Astrocyte of the hippocampus (primary cell): ENCODE measurements at places on chromosomes 6 and 20.

DNA sequence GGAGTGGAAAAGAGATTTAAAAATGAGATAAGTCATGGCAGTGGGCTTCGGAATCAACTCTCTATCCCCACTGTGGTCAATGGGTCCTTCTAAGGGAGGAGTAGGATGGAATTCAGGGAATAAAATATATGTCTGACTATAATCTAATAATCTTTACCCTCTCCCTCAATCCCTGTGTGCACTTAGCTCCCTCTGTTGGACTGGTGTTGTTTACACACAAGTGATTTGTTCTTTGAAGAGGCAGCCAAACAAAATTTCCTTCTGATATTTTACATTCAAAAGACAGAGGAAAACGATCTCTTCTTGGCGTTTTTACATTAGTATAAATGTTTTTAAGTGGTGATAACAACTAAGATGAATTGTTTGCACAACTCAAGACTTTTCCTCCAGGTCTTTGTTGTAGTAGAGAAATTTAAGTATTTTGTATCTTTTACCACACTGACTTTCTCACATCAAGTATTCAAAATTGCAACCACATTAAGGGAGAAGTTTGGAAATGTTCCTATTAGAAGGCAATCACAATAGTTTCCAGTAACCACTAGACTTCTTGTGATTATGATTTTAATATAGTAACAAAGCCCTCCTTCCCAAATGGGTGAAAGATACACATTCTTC is 317.8 kb downstream of the CENPW start:
- peak; percentile 49 for DNase-seq

DNA sequence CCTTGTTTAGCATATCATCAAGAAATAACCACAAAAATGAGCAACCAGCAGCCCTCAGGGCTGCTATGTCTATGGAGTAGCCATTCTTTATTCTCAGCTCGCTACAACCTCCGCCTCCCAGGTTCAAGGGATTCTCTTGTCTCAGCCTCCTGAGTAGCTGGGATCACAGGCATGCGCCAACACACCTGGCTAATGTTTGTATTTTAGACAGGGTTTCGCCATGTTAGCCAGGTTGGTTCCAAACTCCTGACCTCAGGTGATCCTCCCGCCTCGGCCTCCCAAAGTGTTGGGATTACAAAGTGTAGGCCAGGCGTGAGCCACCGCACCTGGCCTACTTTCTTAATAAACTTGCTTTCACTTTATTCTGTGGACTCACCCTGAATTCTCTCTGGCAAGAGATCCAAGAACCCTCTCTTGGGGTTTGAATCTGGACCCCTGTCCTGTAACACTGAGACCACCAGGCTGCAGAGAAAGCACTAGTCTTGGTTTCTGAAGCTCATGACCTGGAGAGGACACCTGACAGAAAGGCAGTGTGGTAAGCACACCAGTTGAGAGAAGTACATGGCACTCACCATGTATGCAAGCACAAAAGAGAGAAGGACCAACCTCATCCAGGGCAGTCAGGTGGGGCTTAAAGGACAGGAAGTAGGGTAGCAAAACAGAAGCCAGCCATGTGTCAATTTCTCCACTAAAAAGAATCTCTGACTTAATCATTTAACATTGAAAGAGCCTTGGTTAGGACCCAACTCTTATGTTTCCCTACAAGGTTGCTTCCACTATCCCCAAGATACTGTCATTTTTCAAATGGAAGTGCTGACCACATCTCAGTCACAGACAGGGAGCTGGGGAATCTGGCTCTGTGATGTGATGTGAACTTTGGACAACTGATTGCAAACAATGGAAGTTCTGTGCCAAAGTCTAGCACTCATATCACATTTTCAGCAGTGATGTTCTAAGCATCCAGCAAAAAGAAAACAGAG is 97.4 kb upstream of the DST start:
- no peak for DNase-seq

GRCh38 chr20:32010666-32011065 is 428 bp downstream of the CCM2L start:
- no peak for DNase-seq

GRCh38 chr20:1415667-1416468 is 23.0 kb upstream of the FKBP1A start:
- DNase-seq, result peak; percentile 72

GRCh38 chr6:88619951-88620350 is 343.5 kb downstream of the RNGTT start:
- DNase-seq, result no peak

GRCh38 chr20:37295595-37295994 is 6.1 kb downstream of the MANBAL start:
- DNase-seq, result peak; percentile 43

- peak; percentile 67 for DNase-seq
Measured at GRCh38 chr6:5214570-5215052, 46.1 kb downstream of the LYRM4 start.

DNA sequence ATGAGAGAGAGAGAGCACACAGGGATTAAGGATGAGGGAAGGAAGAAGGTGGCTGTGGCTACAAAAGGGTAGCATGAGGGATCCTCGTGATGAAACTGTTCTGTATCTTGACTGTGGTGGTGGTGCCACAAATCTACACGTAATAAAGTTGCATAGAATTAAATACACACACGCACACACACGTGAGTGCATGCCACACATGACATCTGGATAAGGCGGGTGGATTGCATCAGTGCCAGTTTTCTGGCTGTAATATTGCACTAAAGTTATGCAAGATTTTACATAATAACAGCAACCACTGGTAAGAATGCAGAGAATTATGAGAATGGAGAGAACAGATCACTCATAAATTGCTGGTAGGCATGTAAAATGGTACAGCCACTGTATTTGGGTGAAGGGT is 16.9 kb upstream of the STK35 start:
- DNase-seq, result no peak

DNA sequence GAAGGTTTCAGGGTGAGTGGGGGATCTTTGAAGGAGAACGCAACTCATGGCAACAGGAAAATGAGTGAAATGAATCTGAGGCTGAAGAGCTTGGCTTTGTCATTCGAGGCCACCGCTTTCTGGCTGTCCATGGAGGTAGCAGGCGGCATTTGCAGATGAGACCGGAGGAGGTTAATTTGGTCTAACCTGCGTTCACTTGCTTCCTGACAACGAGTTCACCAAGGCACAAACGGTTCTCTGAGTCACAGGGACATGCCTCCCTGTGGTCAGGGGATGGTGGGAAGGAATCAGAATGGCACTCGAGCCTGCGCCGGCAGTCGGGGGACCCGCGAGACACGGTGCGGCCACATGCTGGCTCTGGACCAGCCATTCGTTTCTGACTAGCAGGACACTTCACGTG is 75.0 kb downstream of the IRF4 start:
- no peak for DNase-seq

GRCh38 chr20:19129306-19129705 is 83.1 kb upstream of the SLC24A3 start:
- no peak for DNase-seq

DNA sequence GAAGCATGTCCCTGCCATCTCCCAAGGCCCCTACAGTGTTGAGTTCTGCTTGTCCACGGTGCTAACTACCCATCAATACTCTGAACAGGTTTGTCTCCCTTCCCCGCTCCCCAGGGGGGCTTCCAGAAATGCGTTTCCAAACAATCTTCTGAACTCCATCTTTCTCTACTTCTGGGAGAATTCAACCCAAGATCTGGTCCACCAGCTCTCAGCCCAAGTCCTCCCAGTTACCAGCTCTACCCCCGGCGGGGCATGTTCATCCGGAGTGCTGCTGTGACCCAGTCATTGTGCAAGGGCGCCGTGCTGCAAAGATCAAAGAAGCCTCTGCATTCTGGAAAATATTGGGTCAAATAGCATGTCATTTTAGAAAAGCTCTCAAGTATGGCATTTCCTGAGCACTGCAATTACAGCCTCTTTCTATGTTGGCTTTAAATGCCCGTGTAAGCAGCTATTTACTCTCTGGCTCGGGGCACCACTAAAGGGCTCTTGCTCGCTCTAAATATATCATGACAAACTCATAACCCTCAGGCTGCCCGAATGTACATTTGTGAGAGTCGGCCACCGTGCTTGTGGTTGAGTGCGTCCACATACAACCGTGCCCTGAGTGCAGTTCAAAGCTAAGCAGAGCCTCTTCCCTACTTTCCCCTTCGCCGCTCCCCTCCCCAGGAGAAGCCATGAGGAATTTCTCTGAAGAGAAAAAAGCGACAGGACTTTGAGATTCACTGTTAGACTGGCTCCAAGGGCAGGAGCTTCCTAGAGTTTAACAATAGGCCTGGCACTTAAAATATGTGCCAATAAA is 71.6 kb downstream of the BANF2 start:
- no peak for DNase-seq

DNA sequence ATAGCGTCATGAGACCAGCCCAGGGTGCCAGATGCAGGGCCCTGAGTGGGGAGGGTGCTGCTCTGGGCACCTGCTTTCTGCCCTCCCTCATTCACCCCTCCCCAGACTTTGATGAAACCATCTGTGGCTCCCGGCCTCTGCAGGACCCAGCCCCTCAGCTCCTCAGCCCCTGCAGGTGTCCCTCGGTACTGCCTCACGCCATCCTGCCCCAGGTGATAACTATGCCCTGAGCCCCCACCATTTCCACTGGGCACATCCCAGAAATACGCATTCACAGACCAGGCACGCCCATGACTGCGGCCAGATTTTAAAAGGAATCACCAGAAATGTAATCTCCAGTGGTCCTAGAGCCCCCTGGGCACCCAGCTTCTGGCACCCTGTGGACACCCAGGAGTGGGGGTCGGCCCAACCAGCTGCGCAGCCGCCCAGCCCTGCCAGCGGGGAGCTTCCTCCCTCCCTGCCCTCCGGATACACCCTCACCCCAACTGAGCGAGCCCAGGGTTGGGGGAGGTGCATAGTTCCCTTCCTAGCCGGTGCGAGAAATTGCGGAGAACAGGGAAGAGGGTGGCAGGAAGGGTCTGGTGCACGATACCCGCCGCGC is 615 bp upstream of the NTSR1 start:
- DNase-seq, result no peak

DNA sequence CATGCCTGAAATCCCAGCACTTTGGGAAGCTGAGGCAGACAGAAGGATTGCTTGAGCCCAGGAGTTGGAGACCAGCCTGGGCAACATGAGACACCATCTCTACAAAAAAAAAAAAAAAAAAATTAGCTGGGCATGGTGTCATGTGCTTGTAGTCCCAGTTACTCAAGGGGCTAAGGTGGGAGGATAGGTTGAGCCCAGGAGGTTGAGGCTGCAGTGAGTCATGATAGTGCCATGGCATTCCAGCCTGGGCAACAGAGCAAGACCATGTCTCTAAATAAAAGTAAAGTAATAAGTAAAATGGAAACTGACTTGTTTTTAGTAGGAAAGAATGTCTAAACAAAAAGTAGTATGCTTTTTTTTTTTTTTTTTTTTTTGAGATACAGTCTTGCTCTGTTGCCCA is 240.7 kb downstream of the ARID1B start:
- DNase-seq, result no peak

DNA sequence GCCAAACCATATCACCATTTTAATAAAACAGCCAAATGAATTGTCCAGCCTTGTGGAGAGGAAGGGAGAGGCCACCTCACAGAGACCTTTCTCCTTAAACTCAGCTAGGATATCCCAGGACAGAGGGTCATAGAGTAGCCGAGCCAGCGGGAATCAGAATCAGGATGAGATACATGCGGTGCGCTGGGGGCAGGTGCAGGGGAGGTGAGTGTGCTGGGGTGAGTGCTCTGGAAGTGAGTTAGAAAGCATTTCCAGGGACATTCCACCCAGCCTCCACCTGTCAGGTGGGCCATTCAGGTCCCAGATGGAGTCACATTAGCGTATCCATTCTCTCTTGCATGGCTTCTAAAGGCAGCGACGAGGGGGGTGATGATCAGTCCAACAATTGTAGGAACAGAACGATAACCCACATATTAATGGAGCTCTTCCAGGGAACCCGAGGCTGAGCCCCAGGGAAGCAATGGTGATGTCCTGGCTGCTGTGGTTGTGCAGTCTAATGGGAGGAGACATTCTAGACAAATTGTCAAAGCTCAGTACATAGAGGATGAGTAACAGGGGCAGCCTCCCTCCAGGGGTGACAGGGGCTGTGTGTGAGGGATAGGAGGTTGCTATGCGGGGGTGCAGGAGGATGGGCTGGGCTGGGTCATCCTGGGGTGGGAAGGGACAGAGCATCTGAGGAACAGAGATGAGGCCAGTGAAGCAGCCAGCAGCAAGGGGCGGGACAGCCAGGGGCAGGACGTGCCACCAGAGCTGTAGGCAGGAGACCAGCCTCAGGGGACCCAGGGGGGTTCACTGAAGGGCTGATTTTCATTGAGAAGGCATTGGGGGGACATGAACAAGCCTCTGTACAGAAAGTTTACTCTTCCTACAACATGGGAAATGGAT is 88.7 kb upstream of the FRMD1 start:
- no peak for DNase-seq

DNA sequence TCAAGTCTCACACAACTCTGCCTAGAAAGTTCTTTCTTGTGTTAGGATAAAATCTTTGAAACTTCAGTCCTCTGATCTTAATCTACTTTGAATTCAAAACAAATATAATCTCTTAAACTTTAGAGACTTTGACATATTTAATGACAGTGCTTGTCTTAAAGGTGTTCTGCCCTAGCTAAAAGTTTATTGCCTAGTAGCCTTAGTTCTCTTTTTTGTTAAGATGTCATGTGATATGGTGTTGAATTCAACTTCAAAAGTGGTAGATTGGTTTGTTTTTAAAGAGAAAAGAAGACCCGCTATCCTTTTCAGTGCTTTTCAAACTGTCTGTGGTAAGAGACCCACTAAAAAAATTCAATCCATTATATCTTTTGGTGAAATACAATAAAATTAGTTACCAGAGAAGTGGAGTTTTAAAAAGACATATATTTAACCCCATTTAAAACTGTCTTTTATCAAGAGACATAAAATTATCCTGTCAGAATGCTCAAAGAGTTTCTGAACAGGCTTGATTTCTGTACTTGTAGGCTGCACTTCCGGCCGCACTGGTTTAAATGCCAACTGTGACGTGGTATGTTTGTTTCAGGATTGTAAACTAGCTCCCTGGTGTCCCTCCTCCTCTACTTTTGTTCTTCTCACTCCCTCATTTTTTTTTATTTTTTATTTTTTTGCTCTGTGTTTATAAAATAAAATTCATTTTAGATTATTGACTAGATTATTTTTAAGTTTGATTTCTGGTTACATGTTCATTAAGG is 76.5 kb downstream of the QKI start:
- peak; percentile 80 for DNase-seq

- DNase-seq, result no peak
Measured at GRCh38 chr20:64102647-64103354, 4.6 kb downstream of the NPBWR2 start.

GRCh38 chr20:11304795-11305194 is 612.9 kb upstream of the BTBD3 start:
- DNase-seq, result no peak

GRCh38 chr6:15956205-15957106 is 172.4 kb upstream of the MYLIP start:
- DNase-seq, result peak; percentile 5
